ENCODE measurements at places on chromosomes 1 and 21.
A peak's percentile ranks its signal among the peaks of the same experiment; 100 is the strongest.

DNA sequence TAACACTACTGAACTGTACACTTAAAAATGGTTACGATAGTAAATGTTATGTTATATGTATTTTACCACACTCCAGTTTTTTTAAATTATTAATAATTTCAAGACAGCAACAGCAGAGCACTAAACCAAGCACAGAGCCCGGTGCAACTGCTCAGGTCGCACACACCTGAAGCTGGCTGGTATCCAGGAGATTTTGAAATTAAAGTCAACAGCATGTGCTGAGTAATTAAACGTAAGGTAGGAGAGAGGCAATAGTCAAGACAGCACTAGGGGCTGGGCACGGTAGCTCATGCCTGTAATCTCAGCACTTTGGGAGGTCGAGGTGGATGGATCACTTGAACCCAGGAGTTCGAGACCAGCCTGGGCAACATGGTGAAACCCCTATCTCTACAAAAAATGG lies 35.1 kb upstream of the SLC30A10 start:
- no peak for DNase-seq

- no peak for DNase-seq
Measured at GRCh38 chr1:23930861-23931490, 17.8 kb upstream of the CNR2 start.

- no peak for DNase-seq
Measured at GRCh38 chr1:214264196-214264595, 16.8 kb upstream of the SMYD2 start.

GRCh38 chr21:14262039-14262438 lies 46.1 kb downstream of the RBM11 start:
- DNase-seq = no peak

GRCh38 chr1:248416226-248416625 lies 13.4 kb downstream of the OR2T1 start:
- no peak for DNase-seq

- DNase-seq = no peak
Measured at GRCh38 chr21:28068455-28069358, 924.0 kb downstream of the LTN1 start.

DNA sequence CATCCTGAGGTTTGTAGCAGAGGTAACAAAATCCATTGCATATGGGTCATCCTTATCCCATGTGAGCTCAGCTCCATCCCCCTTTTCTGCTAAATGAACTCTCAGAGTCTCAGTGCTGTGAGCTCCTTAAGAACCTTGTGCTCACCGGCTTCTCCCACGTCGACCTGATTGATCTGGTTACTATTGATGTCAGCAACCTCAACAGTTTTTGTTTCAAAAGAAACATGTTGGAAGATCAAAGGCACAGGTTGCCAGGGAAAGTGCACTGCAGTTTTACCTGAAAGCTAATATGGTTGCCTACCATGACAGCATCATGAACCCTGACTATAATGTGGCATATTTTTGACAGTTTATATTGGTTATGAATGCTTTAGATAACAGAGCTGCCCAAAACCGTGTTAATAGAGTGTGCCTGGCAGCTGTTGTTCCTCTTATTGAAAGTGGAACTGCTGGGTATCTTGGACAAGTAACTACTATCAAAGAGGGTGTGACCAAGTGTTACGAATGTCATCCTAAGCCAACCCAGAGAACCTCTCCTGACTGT lies 131.4 kb downstream of the HS2ST1 start:
- DNase-seq = no peak

- DNase-seq = no peak
Measured at GRCh38 chr1:207020065-207020708, 12.4 kb downstream of the C1orf116 start.

- no peak for DNase-seq
Measured at GRCh38 chr1:46606255-46606965, 2.3 kb upstream of the MKNK1 start.

DNA sequence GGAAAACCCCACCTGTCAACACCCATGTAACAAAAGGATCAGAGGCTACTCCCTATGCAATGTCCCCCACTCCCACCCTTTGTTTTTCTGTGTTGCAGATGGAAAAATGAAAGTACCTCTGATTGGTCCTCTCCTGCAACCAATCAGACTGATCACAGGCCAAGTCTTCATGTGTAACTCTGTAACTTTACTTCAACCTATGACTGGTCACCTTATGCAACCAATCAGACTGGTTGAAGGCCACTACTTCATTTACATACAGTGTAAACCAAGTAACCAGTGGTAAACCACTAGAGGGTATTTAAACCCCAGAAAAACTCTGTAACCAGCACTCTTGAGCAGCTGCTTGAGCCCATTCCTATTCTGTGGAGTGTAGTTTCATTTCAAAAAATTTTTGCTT lies 266.3 kb upstream of the OLFM3 start:
- DNase-seq = no peak

DNA sequence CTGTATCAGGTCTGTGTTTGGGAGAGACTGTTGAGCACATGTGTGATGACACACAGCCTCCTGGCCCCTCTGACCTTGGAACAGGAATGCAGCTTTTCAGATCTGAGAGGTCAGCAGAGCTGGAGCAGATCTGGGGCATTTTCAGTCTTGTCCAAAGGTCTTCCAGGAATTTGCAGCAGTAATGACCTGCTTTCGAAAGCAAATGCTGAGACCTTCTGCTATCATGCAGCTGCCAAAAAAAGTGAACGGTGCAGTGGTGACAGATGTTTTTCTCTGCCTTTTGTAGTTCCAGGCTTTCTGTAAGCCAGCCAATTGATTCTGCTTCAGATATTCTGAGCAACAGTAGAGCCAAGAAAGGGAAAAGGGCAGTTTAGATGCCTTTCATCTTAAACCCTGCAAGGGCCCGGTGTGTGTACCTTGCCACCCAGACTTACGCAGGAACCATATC lies 137.8 kb upstream of the COA6 start:
- no peak for DNase-seq

GRCh38 chr1:242427519-242427918 lies 97.0 kb downstream of the PLD5 start:
- no peak for DNase-seq

GRCh38 chr1:242623756-242624155 lies 99.3 kb upstream of the PLD5 start:
- DNase-seq = no peak

DNA sequence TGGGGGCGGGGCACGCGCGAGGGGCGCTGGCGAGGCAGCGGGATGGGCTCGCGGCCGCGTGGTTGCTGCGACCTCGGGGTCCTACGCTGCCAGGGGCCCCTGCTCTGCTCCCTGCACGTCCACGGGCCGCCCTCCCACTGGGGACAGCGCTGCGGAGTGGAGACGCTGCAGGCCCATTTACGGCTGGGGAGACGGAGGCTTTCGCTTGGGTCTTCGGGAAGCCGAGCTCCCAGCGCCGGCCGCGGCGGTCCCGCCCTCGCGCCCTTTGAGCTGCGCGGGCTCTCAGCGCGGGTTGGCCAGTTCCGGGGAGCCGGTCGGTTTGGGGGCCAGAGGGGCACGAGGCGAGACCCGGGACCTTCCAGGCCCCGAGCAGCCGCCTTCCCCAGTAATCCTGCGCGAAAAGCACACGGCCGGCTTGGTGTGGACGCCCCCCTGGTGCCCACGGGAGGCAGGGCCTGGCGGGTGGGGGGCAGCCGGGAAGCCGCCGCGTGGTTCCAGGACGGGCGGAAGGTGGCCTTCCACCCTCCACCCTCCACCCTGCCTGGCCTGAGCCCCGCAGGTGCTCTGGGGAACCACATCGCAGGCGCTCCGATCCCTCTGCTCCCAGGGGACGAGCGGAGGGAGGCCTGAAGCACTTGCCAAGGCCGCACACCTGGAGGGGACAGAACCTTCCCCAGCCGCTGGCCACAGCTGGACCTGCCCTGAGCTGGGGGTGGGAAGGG lies 570 bp upstream of the PEX10 start:
- DNase-seq = no peak

- no peak for DNase-seq
Measured at GRCh38 chr1:171313319-171313834, 606 bp upstream of the FMO4 start.

- peak; percentile 54 for DNase-seq
Measured at GRCh38 chr1:8423692-8424538, 106.0 kb downstream of the SLC45A1 start.

Measured in neural crest cell (in vitro differentiated cells).